GM18507 (cell line): ENCODE measurements at places on chromosomes 4 and X.

- no peak for DNase-seq
Measured at GRCh38 chr4:153137159-153137558, 67.1 kb upstream of the TRIM2 start.

DNA sequence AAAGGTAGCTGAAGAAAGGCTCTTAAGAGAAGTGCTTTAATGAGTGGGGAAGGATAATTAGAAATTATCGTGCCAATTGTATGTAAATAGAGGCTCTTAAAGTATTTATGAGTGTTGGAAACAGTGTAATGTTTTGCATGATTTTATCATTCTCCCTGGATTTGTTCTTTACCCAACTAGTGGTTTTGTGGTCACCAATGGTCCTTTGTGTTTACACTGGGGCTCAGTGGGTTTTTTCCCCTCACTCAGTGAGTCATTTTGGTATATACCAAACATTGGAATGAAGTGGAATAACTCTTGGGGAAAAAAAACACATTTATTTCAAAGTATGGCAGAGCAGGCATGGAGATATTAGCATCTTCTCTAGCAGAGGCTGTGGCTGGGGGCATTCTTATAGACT is 20.8 kb upstream of the LGI2 start:
- no peak for DNase-seq

DNA sequence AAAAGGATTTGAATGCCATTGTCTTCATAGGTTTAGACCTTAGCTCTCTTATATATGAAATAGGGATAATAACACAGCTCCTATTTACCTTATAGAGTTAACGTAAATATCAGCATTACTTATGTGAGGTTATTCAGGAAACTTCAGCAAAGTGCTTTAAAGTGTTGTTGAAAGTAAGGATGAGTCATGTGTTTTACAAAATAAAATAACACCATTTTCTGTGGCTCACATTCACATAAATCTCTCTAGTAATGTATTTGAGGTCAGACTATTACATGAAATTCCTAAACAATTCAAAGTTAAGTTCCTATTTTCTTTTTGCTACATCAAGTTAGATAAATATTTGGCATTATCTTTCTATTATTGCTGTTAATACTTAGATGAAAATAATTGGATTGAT is 2.9 kb downstream of the GNRHR start:
- DNase-seq, result no peak

DNA sequence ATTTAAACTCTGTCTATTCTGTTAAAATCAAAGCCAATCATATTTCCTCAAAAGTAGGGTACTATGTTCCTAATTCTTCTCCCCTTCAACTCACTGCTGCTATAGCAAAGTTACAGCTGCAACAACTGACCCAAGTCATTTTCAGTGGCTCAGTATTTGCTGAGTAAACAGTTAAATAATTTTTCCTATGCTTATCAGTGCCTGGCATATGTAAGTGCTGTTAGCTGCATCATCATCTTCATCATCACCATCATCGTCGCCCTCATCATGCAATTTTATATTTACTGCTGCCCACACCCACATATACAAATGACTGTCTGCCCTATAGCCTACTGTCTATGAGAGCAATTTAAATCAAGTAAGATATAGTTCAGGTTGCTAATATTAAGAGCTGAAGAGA is 21.9 kb downstream of the COQ2 start:
- DNase-seq, result no peak

DNA sequence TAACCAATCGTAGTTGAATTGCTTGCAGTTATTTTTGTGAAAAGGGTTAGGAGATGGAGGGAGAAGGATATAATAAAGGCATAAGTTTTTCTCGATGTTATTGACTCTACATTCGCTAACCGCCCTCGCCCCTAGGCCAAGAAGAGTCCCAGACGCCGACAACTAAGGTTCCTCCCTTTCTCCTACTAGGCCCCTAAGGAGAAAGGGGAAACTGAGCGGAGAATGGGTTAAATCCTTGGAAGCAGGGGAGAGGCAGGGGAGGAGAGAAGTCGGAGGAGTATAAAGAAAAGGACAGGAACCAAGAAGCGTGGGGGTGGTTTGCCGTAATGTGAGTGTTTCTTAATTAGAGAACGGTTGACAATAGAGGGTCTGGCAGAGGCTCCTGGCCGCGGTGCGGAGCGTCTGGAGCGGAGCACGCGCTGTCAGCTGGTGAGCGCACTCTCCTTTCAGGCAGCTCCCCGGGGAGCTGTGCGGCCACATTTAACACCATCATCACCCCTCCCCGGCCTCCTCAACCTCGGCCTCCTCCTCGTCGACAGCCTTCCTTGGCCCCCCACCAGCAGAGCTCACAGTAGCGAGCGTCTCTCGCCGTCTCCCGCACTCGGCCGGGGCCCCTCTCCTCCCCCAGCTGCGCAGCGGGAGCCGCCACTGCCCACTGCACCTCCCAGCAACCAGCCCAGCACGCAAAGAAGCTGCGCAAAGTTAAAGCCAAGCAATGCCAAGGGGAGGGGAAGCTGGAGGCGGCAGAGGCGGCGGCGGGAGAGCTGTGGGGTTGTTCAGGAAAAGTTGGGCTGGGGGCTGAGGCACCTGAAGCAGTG is 5.9 kb downstream of the ATOH1 start:
- DNase-seq, result no peak

- no peak for DNase-seq
Measured at GRCh38 chrX:32874839-32875238, 336.5 kb downstream of the DMD start.

GRCh38 chr4:177285953-177286352 is 23.7 kb upstream of the NEIL3 start:
- DNase-seq, result no peak
